ENCODE measurements at places on chromosomes 1 and 21. TPM values are rescaled to one million over a fixed set of nuclear protein-coding genes. Genes with fewer than 3 reads are reported as not detected.

CREB3L4 gene
- total RNA-seq, result 9.6 TPM

PGLYRP4 gene
- total RNA-seq, result not detected

L1TD1 gene
- not detected for total RNA-seq

TMEM200B gene
- 0.08 TPM for total RNA-seq

MCOLN2 gene
- total RNA-seq, result 2.3 TPM

CYP4A11 gene
- total RNA-seq, result not detected

RALGPS2 gene
- total RNA-seq, result 9.5 TPM

NBPF6 gene
- total RNA-seq, result not detected

TIAM1 gene
- 9.4 TPM for total RNA-seq

KCND3 gene
- 0.08 TPM for total RNA-seq

TMPRSS15 gene
- 1.4 TPM for total RNA-seq

PAPPA2 gene
- 2.0 TPM for total RNA-seq

CYP4A22 gene
- not detected for total RNA-seq

All from H4 (cell line).